Activated T-cell treated with anti-CD3 and anti-CD28 coated beads for 48 hours (primary cell): ENCODE measurements at places on chromosomes 1 and 21.

DNA sequence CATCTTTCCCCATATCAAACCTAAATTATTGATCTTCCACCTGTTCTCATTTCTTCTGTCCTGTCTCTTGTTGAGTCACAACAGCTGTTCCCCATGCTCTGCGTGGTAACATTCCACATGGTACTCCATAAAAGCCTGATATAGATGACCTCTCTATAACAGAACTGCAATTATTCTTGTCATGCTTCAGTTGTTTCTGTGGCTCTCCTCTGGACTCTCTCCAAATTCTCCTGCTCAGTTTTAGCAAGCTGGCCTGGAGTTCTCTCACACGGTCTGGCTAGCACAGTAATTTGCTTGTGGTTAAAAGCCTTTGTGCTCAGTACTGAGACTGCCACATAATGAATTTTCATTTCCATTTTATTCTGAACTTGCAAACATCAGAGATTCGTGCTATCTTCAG lies 10.6 kb upstream of the LRRC39 start:
- DNase-seq: no peak

GRCh38 chr1:96515925-96516324 lies 205.7 kb upstream of the PTBP2 start:
- no peak for DNase-seq

DNA sequence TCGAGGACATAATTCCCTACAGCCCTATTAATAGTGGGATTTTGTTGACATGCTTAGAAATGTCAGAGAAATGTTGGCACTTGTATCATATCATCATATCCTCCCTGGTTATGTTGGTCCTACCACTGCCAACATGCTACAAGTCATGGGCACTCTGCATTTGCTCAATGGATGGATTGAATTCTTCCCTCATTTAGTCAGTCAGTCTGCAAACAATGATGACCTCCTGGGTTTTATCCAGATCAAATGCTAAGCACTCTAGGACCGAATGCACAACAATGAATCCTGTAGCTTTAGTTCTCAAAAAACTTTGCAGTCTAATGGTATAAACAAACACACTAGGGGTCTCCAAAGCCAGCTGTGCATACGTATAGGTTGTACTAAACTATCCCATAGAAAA lies 357.2 kb upstream of the DPYD start:
- DNase-seq: no peak

DNA sequence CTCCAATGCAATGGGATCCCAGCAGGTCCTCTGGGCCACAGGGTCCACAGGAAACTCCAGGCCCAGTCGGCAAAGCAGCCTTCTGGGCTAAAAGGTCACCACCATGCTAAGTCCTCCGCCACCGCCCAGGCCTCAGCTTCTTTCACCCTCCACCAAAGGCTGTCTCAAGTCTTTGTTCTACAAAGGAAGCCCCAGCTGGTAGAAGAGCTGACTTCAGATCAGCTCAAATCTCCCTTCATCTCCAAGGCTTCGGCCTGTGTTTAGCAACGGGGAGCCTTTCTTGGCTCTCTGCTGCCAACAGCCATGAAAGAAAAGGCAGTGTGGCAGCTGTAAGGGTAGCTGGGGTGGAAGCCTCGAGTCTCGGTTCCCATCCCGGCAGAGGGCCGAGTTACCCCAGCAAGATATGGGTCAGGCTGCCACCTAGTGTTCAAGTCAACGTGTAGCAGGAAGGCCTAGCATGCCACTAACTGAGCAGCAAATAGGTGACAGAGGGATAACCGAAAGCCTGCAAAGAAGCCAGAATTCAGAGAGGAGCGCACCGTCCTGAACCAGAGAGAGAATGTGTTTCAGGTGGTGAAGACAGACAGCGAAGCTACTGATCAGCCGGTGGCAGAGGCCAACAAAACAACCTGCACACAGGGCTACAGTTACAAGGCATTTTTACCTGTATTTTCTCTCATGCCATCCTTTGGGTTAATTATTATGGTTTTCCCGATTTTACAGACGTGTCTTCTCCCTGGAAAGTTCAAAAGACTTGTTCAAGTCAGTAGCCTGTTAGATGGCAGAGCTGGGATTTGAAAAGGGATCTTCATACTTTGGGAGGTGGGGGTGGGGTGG lies 26.8 kb upstream of the CRNN start:
- DNase-seq: peak; percentile 50

- peak; percentile 4 for DNase-seq
Measured at GRCh38 chr1:211133393-211133835, 534 bp downstream of the KCNH1 start.

DNA sequence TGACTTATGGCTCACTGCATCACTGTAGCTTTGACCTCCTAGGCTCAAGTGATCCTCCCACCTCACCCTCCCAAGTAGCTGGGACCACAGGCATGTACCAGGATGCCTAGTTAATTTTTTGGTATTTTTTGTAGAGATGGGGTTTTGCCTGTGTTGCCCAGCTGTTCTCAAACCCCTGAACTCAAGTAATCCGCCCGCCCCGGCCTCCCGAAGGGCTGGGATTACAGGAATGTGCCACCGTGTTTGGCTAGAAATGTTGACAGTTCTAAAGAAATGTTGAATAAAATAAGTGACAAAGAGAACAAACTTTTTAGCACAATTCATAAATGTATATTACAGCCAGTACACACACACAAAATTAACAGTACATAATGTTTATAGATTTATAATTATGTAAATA lies 1586.1 kb downstream of the NCAM2 start:
- no peak for DNase-seq
